ENCODE measurements at places on chromosomes 6 and 20. TPM values are rescaled to one million over a fixed set of nuclear protein-coding genes. Genes with fewer than 3 reads are reported as not detected.

SLC39A7 gene
- total RNA-seq = 59.0 TPM

HEY2 gene
- total RNA-seq = 4.6 TPM

GPX5 gene
- total RNA-seq = not detected

JAG1 gene
- 29.4 TPM for total RNA-seq

MUC21 gene
- total RNA-seq = not detected

DNA sequence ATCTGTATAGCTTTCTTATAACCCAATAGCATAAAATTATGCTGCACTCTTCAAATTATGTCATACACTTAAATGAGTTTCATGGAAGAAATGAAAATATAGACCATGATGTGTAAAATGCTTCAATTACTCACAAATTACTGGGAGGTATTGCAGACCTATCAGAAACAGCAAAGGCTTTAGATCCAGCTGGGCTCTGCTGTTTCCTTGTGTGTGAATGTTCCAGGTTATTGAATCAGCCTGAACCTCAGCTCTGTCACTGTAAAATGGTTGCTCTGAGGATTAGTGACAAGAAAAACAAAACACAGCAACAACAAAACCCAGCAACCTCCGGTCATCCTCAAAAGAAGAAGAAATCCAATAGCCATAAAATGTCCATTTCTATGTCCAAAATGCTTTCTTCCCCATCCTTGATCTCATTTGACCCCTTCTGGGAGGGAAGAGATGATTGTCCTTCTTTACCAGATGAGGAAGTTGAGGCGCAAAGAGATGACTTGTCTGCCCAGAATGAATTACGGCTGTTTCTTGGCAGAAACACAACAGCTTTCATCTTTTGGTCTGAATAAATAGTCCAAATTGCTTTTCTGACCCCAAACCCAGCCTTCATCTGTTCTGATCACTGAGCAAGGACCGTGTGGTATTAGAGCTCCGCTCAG lies 42.2 kb upstream of the TGM6 start:
- DNase-seq = no peak

DNA sequence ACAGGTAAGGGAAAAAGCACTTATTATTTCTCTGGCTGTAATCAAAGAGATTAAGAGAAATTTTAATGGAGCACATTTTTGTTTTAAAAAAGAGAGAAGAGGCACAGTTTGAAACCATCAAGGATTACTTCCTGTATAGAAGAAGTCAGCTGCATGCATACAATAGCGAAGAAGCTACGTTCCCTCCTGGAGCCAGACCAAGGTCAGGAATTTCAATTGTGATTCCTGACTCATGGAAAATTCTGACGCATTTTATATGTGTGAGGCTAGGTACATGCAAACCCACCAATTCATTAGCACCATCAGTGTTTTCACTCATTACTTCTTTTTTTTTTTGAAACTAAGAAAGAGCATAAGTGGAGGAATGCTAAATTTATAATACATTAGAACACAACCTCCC lies 232.7 kb upstream of the SGK1 start:
- DNase-seq = no peak

- DNase-seq = no peak
These were observed 76.1 kb upstream of the SLC4A11 start for GRCh38 chr20:3315136-3315535.

- DNase-seq = no peak
These were observed 17.1 kb downstream of the GSTA2 start for GRCh38 chr6:52746213-52746612.

GRCh38 chr6:20658516-20658915 lies 124.3 kb downstream of the CDKAL1 start:
- DNase-seq = no peak

GRCh38 chr6:167252271-167252670 lies 38.8 kb upstream of the UNC93A start:
- no peak for DNase-seq

DNA sequence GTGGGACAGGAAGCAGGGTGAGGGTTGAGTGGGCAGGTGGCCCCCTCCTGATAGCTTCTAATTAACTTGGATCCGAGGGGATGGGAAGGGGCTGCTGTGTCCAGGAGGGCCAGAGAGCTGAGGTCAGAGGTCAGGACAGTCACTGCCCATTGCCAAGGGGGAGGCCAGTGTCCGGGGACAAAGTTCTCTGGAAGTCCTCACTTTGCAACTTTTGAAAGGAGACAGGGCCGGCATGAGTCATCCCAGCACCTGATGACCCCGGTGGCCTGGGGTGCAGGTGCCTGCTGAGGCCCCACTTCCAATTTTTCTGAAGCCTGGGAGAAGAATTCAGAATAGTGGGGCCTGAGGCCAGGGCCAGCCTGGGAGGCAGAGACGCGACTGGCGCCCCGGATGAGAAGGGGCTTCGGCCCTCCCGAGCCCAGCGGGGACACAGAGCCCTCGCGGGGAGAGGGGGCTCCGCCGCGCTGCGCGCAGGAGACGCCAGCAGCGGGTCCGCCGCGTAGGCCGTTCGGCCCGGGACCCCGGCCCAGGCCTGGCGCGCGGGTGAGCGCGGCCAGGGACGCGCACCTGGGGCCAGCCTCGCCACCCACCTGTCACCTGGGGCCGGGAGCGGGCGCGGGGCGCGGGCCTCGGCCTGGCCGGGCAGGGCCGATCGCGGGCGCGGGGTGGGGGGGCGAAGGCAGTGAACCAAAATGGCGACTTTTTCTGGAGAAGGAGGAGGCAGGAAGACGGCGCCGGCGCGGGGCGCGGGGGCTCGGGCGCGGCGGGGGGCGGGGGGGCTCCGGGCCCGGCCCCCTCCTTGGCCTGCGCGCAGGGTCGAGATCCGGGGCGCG lies 586 bp downstream of the ZNF512B start:
- no peak for DNase-seq

GRCh38 chr6:18792866-18793265 lies 405.7 kb downstream of the RNF144B start:
- DNase-seq = no peak

DNA sequence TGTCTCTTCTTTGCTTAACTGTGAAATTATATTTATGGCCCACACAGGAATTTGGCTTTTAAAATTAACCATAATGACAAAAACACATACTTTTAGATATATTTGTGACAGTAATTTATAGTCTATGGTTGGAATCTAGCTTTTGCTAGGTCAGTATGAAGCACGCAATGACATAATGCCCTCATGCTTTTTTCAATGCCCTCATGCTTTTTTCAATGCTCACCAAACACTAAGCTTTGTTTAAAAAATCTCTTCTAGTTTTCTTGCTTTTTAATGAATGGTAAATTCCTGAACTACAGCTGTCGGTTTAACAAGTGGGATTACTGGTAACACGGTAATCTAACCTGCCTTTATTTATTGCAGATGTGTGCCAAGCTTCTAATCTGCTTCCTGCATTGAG lies 12.7 kb downstream of the CCN6 start:
- DNase-seq = no peak

- peak; percentile 100 for DNase-seq
These were observed at the start of gene RWDD1 for GRCh38 chr6:116570856-116571682. RWDD1 (plus strand) TSS chr6:116571504; CDS start chr6:116571583, 79 bp downstream.

DNA sequence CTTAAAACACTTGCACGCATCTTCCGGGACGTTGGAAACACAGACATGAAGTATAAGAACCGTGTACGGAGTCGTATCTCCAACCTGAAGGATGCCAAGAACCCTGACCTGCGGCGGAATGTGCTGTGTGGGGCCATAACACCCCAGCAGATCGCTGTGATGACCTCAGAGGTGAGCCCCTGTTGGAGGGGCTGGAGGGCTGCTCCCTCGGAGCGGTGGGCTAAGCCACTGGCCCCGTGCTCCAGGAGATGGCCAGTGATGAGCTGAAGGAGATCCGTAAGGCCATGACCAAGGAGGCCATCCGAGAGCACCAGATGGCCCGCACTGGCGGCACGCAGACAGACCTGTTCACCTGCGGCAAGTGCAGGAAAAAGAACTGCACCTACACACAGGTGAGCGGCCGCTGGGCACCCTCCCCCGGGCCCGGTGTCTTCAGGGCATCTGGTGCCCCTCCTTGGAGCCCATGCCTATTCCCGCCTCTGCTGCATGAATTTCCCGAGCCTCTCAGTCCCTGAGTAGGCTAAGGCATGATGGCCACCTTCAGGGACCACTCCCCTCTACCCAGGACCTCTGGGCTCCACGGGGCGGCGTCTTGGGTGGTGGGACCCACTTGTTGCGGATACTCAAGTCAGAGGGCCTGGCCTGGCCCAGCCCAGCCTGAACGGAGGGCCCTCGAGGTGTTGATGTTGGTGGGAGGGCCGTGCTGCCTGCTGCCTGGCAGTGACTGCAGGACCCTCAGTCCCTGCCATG lies 7.4 kb downstream of the TCEA2 start:
- peak; percentile 57 for DNase-seq

DNA sequence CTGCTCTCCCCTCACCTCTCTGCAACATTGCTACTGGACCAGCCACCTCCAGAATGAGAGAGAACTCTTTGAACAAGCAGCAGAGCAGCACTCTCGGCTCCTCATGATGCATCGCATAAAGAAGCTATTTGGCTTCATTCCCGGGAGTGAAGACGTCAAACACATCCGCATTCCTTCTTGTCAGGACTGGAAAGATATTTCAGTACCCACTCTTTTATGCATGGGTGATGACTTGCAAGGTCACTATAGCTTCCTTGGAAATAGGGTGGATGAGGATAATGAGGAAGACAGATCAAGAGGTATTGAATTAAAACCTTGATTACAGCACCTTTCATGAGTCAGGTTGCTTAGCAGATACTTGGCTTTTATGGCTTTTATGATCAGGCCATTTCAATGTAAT lies 4.3 kb downstream of the CALHM4 start:
- DNase-seq = no peak

DNA sequence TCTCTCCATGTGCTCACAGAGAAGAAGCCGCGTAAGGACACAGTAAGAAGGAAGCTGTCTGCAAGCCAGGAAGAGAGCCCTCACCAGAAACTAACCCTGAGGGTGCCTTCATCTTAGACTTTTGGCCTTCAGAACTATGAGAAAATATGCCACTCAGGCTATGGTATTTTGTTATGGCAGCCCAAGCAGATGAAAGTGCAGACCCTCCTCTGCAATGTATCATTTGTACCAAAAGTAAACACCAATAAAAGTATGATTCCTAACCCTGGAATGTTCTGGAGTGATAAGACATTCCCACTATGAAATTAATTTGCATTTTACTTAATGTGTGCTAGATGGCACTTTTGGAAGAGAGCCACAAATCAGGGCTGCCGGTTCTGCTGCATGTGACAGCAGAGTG lies 594.3 kb downstream of the UTRN start:
- no peak for DNase-seq

- DNase-seq = no peak
These were observed 261.2 kb downstream of the PTPRK start for GRCh38 chr6:128259029-128259724.

DNA sequence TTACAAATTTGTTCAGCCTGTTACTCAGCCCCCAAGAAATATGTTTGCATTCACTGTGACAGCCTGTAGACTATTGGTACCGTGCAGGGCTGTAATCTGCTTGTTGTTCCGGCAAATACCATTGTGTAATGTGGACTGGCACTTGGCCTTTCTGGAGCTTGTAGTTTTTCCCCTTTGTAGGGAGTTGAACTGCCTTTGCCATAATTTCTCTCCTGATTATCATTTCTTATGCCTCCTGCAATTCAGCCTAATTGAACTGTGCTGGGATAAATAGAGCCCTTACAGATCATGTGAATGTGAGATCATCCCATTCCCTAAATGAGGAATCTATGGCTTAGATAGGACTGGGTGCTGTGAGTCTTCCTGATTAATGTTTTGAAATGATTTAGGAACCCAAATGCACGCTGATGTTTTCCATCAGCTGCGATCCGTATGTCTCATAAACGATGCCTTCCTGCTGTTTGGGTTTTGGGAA lies 185.1 kb downstream of the JARID2 start:
- no peak for DNase-seq

- DNase-seq = no peak
These were observed 42.8 kb downstream of the HNF4A start for GRCh38 chr20:44398335-44398734.

DNA sequence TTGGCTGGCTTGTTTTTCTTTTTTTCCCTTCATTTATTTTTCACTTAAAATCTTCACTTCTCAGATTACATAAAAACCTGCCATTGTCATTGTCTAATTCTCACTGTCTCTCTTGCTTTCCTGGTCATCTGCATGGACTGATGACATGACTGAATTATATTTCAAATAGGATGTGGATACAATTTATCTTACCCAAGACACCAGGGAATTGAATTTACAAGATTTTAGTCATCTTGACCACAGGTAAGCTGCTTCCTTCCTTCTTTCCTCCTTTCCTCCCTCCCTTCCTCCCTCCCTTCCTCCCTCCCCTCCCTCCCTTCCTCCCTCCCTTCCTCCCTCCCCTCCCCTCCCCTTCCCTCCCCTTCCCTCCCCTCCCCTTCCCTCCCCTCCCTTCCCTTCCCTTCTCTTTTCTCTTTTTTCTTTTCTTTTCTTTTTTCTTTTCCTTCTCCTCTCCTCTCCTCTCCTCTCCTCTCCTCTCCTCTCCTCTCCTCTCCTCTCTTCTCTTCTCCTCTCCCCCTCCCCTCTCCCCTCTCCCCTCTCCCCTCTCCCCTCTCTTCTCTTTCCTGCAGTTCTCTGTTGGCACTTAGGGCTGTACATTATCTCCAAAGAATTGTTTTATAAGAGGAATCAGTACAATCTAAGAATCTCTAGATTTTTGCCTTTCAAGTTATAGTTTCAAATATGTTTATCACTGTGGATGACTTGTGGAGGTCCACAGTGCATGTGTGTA lies 171.5 kb downstream of the CARMIL1 start:
- DNase-seq = no peak

DNA sequence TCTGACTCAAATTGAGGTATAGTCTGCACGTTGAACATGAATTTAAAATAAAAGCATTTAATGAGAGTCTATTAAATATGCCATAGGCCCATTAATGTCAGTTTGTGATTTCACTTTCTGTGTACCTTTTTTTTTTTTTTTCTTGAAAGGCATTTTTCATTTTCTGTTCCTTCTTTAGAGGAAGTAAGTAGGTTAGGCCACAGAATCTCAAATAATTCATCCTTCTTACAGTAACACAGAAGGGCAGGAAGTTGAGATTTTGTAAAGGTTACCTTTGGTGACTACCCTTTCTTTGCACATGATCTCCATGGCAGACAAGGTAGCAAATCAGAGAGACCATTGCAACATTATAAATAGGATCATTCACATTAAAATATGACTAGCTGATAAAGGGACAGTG lies 9.6 kb downstream of the L3MBTL3 start:
- DNase-seq = no peak

- no peak for DNase-seq
These were observed 3.1 kb downstream of the MAP1LC3A start for GRCh38 chr20:34561661-34562060.

DNA sequence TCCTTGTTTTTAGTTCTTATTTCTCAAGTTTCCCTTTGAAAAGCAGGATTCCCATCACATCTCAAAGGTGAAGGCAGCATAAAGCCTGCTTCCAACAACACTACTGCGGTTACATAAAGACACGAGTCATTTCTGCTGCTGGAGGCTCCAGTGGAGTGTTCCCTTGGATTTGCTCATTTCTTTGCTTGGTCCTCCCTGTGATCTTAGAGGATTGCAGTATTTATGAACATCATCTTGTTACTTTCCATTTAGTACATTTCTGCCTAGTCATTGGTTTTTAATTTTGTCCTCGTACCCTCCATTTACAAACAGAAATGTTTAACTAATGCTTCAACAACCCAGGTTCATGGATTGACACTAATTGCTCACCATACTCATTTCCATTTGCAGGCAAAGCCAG lies 298.8 kb downstream of the ZNF217 start:
- DNase-seq = no peak

GRCh38 chr6:89602166-89602565 lies 36.4 kb downstream of the LYRM2 start:
- no peak for DNase-seq

- no peak for DNase-seq
These were observed 97.4 kb downstream of the SASH1 start for GRCh38 chr6:148440016-148440415.
